ENCODE measurements at places on chromosomes 7 and 10.

- H3K36me3 ChIP-seq = no peaks in the 10 kb centered on the region
- no peaks in the 10 kb centered on the region for H3K27me3 ChIP-seq
- DNase-seq = no peak
- H3K4me1 ChIP-seq = no peaks in the 10 kb centered on the region
- H3K27ac ChIP-seq = no peak overlapping the region
These were observed 425.4 kb downstream of the EXOC4 start for GRCh38 chr7:133678137-133678814.

DNA sequence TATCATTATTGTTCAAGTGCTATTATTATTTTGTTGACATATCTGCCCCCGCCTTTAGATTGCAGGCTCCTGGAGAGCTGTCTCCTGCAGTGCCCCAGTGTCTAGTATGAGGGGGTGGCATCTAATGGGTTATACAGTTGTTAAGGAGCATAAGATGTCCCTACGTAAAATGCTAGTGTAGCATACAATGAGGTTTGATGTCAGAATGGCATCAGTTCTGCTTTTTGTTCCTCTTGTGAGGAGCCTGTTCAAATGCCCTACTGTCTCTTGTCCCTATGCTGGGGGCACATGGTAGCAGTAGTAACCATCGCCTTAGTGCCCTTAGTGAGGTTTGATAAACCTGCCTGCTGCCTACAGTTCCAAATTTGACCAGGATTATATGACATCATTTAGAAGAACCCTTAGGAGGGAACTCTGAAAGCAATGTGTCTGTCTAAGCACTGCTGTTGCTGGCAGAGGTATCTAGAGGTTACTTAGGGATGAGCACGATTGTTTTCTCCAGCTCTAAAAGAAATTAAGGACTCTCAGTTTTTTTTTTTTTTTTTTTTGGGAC is 9.7 kb downstream of the CREM start:
- H3K4me3 ChIP-seq = no peak overlapping the region
- no peaks in the 10 kb centered on the region for H3K27me3 ChIP-seq
- peaks cover 2% of the 10 kb centered on the region for H3K36me3 ChIP-seq
- H3K27ac ChIP-seq = peak overlapping the region; percentile 86
- peaks cover 45% of the 10 kb centered on the region for H3K4me1 ChIP-seq

DNA sequence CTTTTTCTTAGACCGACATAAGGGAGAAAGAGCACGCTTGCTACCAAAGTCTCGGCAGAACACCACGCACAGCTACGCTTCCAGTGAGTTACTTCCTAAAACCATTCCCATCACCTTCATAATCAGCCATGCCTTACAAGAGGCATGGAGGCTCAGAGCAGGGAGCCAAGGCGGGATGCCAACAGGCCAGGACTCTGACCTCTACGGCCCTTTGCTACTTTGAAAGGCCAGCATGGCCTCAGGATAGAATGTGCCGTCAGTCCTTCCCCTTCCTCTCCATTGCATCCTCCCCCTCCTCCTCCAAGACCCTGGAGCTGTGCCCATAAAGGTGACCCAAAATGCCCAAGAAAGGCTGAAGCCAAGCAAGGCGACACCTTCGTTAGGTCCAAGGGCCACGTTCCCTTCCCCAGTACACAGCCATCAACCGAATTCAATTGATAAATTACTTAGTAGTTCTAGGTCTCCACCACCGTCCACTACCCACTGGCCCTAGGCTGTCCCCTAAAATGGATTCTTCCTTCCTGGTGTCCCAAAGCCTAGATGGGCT is 5.7 kb downstream of the PRKAG2 start:
- no peak overlapping the region for H3K27ac ChIP-seq
- peaks cover 6% of the 10 kb centered on the region for H3K27me3 ChIP-seq
- H3K4me3 ChIP-seq = no peak overlapping the region

DNA sequence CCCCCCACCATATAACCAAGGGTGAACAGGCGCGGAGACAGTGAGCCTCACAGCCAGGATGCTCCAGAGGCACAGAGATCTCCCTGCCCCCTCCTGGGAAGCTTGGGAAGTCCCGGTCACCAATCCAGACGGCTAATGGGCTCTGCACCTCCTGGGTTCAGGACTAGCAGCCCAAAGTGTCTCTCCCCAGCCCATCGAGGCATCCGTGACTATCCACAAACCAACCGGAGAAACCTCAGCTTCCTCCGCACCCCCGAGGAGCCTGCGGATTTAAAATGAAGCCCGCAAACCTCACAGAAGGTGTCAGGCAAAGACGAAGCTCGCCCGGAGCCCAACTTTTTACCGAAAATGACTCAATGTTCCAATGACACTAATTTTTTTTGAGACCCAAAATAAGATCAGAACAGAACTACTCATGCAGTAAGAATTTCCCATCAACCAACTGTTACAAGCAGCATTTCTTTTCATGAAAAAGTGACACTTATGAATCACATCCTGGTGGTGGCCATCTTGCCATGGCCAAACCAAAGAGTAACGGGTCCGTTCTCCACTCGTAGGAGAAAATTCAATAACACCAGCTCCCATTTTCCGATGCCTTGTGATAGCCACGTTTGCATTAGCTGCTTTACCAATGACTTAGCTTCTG is 6.0 kb downstream of the PDGFA start:
- peaks cover 8% of the 10 kb centered on the region for H3K4me1 ChIP-seq
- no peak overlapping the region for H3K4me3 ChIP-seq
- H3K27me3 ChIP-seq = peaks cover 45% of the 10 kb centered on the region
- H3K36me3 ChIP-seq = no peaks in the 10 kb centered on the region
- no peak overlapping the region for H3K27ac ChIP-seq

GRCh38 chr10:35194471-35194870 is 67.8 kb downstream of the CREM start:
- H3K36me3 ChIP-seq = peaks cover 13% of the 10 kb centered on the region
- DNase-seq = no peak
- peak overlapping the region; percentile 43 for H3K4me3 ChIP-seq
- peak overlapping the region; percentile 100 for H3K27ac ChIP-seq
- H3K27me3 ChIP-seq = no peaks in the 10 kb centered on the region
- H3K4me1 ChIP-seq = peaks cover 57% of the 10 kb centered on the region

- peaks cover 15% of the 10 kb centered on the region for H3K27me3 ChIP-seq
- peak overlapping the region; percentile 88 for H3K27ac ChIP-seq
- peaks cover 26% of the 10 kb centered on the region for H3K4me1 ChIP-seq
- H3K4me3 ChIP-seq = peak overlapping the region; percentile 85
These were observed 2.9 kb upstream of the TRIM8 start for GRCh38 chr10:102641402-102641801.

DNA sequence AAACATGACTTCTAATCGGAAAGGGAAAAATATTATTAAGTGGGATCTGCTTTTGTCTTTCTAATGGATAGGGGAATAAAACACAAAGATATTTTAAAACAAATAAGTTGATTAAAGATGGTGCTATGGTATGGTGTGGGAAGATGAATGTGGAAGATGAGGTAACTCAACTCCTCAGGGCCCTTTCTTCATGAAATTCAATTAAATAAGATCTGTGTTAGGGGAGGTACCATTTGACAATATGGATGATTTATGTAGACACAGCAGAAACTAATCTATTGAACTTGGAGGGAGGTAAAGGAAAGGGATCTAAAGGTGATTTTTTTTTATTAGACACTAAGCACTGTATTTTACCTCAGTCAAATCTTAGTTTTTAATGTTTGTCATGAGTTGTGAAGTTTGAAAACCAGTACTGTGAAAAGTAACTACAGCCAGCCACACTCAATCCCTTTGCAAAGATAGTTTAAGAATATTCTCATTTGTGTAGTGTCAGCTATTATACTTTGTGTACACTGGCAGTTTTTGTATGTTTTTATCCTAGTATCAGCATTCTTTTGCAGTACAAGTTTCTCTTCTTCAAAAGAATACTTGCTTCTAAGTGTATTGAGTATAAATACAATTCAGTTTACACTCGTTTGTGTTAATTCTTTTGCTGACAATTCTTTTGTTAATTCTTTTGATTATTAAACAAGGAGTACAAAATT is 151.3 kb downstream of the PHF14 start:
- H3K27ac ChIP-seq = no peak overlapping the region
- H3K36me3 ChIP-seq = peaks cover 15% of the 10 kb centered on the region
- DNase-seq = no peak
- H3K4me1 ChIP-seq = peaks cover 36% of the 10 kb centered on the region
- H3K27me3 ChIP-seq = no peaks in the 10 kb centered on the region

DNA sequence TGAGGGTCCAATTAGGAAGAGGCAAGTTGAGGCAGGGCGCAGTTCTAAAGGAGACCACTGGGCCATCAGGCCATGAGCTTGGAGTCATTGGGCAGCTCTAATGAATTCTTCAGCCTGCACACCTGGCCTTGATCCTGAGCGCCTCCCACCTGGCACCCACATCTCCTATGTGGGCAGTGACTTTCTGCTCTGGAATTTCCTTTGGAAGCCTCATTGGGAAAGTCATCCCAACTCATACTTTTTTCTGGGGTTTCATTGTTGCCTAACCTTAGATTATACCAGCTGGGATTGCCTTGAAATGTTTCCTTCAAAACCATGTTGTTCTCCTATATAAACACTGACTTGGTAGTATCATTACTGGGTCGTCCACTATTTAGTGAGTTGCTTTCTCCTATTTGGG is 54.1 kb downstream of the PLPP4 start:
- no peak overlapping the region for H3K4me3 ChIP-seq
- no peaks in the 10 kb centered on the region for H3K27me3 ChIP-seq
- no peak for DNase-seq
- H3K4me1 ChIP-seq = no peaks in the 10 kb centered on the region
- H3K36me3 ChIP-seq = no peaks in the 10 kb centered on the region

DNA sequence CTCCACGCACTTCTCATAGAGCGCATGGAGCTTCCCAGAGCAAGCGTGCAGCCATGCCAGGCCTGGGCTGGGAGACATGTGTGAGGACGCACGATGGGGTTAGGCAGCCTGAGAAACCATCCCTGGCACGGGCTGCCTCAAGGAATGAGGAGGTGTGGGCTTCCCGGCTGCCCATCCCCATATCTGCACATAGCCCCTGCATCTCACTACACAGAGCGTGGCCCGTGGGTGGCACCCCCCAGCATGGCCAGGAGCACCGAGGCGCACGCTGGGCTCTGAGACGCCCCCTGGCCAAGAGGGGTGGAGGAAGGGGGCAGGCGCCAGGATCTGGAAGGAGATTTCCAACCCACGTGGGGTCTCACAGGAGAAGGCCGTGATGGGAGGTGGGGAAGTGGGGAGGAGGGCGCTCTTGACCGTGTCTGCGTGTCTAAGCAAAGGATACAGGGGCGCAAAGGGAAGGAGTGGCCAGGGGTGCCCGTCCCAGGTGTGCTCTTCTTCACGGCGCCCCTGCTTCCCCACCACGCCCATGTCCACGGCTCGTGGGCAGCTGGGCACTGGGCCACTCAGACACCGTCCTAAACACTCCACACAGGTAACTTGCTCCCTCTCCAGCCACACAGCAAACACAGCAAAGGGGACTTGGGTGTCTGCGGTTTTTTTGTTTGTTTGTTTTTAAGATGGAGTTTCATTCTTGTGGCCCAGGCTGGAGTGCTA is 340.5 kb downstream of the PTPRN2 start:
- H3K4me1 ChIP-seq = no peaks in the 10 kb centered on the region
- no peaks in the 10 kb centered on the region for H3K27me3 ChIP-seq
- H3K36me3 ChIP-seq = no peaks in the 10 kb centered on the region
- no peak for DNase-seq
- no peak overlapping the region for H3K4me3 ChIP-seq

GRCh38 chr10:127987467-127988380 is 80.8 kb downstream of the PTPRE start:
- H3K36me3 ChIP-seq = no peaks in the 10 kb centered on the region
- DNase-seq = no peak
- H3K27ac ChIP-seq = no peak overlapping the region
- peaks cover 4% of the 10 kb centered on the region for H3K27me3 ChIP-seq
- no peak overlapping the region for H3K4me3 ChIP-seq
- H3K4me1 ChIP-seq = peaks cover 27% of the 10 kb centered on the region

GRCh38 chr7:151079199-151079910 is 1.3 kb downstream of the FASTK start:
- H3K4me3 ChIP-seq = peak overlapping the region; percentile 91
- H3K36me3 ChIP-seq = peaks cover 27% of the 10 kb centered on the region
- peaks cover 42% of the 10 kb centered on the region for H3K4me1 ChIP-seq
- peaks cover 5% of the 10 kb centered on the region for H3K27me3 ChIP-seq

DNA sequence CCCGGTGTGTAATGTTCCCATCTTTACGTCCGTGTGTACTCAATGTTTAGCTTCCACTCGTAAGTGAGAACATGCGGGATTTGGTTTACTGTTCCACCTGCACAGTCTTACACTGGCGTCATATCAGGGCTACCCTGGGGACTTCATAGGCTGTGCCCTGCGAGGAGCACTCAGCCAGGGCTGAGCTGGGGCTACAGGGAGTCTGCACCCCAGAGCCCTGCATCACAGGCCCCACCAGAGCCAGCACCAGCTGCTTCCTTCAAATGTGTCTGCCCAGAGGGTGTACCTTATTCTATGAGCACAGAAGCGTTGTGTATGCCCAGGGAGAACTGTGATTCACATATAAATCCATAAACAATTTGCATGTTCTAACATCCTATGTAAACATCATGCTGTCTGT is 277.1 kb downstream of the TCERG1L start:
- H3K27ac ChIP-seq = no peak overlapping the region
- no peaks in the 10 kb centered on the region for H3K36me3 ChIP-seq
- H3K4me1 ChIP-seq = no peaks in the 10 kb centered on the region
- H3K4me3 ChIP-seq = no peak overlapping the region

DNA sequence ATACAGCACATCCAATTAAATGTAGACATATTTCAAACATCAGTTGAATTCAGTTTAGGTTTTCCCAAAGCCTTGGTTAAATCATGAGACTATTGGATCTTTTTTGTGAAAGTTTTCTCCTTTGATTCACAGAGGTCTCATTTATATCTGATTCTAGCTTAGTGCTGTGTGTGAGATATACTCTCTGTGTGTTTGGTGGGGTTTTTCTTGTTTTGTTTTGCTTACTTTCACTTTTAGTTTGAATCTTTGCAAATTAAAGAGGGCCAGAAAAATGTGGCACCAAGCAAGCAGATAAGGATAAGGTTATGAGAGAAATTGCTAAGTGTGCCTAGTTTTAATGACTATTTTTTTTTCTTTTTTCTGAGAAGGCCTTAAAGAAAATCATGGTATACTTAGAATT is 12.6 kb upstream of the OR6B1 start:
- no peak overlapping the region for H3K4me3 ChIP-seq
- H3K27ac ChIP-seq = peak overlapping the region; percentile 6
- H3K4me1 ChIP-seq = peaks cover 20% of the 10 kb centered on the region
- no peaks in the 10 kb centered on the region for H3K27me3 ChIP-seq
- H3K36me3 ChIP-seq = peaks cover 4% of the 10 kb centered on the region

DNA sequence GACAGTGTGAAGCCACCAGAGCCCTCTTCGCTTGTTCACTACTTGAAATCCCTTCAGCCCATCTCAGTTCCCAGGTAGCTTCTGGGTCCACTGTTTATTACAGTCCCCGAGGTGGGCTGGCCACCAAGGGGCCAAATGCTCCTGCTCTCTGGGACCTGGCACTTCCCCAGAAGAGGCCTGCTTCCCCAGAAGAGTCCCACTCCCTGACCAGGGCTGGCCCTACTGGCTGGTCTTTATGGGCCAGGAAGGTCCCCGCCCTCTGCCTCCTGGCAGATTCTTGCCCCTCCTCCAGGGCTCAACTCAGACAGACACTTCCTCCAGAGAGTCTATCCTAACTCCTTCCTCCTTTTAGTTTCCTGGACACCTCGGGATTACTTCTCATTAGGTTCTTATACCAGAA is 70.7 kb upstream of the LRRC18 start:
- DNase-seq = no peak
- H3K36me3 ChIP-seq = no peaks in the 10 kb centered on the region
- no peak overlapping the region for H3K4me3 ChIP-seq

Measured in activated naive CD4-positive, alpha-beta T cell treated with anti-CD3 and anti-CD28 coated beads, Interleukin-2, amount 10 ng/mL, durations not matched to agents 7 days and 5 days (primary cell).